ENCODE measurements at places on chromosomes 12 and 14. TPM values are rescaled to one million over a fixed set of nuclear protein-coding genes. Genes with fewer than 3 reads are reported as not detected.

Gene ASPG
- not detected for total RNA-seq

Gene ACOT4
- total RNA-seq = 0.46 TPM

Gene AMN
- total RNA-seq = 0.18 TPM

Gene TAS2R7
- not detected for total RNA-seq

Gene ATXN2
- total RNA-seq = 22.2 TPM

Gene ARHGAP5
- total RNA-seq = 82.4 TPM

Gene PTPN21
- 5.1 TPM for total RNA-seq

Gene SLC16A7
- 42.3 TPM for total RNA-seq

Gene ITGB7
- total RNA-seq = 0.37 TPM

Gene PRKAB1
- 10.7 TPM for total RNA-seq

Gene TTC5
- total RNA-seq = 21.0 TPM

Gene IFNG-AS1
- not detected for total RNA-seq

Gene GLT8D2
- 75.8 TPM for total RNA-seq

Gene C14orf132
- total RNA-seq = 13.5 TPM

Gene SLC38A2
- 748 TPM for total RNA-seq

Gene PLEKHA5
- 43.7 TPM for total RNA-seq

Gene SOAT2
- total RNA-seq = not detected

Gene NELL2
- not detected for total RNA-seq

Gene PEBP1
- total RNA-seq = 200 TPM

Gene PRKD1
- total RNA-seq = 12.4 TPM

Gene CLMN
- 1.9 TPM for total RNA-seq

Gene TAS2R13
- 0.85 TPM for total RNA-seq

Gene TBC1D30
- total RNA-seq = 0.28 TPM

Gene SPTB
- total RNA-seq = 0.14 TPM

Gene TCL1B
- total RNA-seq = not detected

Gene TAS2R42
- not detected for total RNA-seq

Gene CMA1
- not detected for total RNA-seq

Gene EVL
- 19.7 TPM for total RNA-seq

Gene MYF6
- total RNA-seq = not detected

Gene PRH2
- total RNA-seq = 0.18 TPM

Gene COX8C
- not detected for total RNA-seq

Gene OR6J1
- not detected for total RNA-seq

Gene RNASE3
- total RNA-seq = not detected

Gene PLCZ1
- not detected for total RNA-seq

Gene POTEM
- total RNA-seq = not detected
